ENCODE measurements at places on chromosomes 2 and 18.

DNA sequence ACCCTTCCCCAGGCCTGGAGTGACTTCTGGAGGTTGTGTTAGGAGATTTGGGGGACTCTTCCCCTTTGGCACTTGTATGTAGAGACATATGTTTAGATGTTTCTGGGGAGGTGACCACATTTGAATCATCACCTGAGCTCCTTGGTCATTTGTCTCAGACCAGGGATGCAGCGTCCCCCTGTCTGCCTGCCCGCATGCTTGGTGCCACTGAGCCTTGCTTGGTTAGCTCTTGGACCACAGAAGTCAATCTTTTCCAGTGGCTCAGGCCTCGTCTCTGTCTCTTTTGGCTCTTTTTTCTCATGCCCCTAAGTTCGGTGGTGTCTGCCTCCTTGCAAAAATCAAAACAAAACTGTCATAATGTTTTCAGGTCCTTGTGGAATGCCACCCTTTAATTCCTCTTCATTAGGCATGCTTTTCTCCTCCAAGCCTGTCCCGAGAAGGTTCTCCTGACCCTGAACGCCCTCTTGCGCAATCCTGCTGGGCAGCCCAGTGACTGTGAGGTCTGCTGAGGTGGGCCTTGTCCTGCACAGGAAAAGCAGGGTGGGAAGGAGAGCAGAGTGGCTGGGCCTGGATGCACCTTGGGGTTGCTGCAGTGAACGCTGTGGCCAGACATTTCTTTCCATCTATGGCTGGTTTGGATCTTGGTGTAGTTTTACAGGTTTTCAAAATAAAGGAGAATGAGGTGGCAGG is 24.9 kb downstream of the GLI2 start:
- no peak for DNase-seq

GRCh38 chr2:73730810-73731209 is 6.3 kb downstream of the TPRKB start:
- DNase-seq: no peak

DNA sequence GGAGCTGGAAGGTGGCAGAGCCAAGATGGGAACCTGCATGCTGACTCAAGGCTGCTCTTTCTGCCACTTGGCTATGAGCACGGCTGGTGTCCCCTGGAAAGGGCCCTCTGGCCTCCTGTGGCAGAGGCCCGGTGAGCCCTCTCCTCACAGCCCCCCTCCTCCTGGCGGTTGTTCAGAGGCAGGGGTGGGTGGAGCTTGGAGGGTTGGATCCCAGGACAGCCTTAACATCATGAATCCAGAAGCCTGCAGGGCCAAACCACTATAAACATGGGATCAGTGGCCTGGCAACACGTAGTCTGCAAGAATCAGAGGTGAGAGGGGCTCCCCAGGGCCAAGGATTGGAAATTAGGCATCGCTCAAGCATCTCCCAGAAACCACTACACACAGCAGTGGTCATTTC is 48.5 kb upstream of the LOXHD1 start:
- no peak for DNase-seq

DNA sequence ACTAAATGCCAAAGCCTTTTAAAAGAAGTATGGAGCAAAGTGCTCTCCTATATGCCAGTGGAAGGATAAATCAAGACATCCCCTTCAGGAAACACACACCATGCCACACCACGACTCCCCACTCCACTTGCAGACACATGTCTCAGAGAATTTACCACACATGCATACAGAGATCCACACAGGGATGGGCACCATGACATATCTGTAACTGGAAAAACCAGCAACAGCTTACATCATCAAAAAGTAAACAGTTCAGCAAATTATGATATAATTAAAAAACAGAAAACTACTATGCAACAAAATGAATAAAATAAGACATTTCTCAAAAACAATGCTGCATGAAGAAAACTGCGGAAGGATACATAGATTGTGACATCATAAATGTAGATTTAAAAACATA is 29.6 kb downstream of the RBMS1 start:
- no peak for DNase-seq

DNA sequence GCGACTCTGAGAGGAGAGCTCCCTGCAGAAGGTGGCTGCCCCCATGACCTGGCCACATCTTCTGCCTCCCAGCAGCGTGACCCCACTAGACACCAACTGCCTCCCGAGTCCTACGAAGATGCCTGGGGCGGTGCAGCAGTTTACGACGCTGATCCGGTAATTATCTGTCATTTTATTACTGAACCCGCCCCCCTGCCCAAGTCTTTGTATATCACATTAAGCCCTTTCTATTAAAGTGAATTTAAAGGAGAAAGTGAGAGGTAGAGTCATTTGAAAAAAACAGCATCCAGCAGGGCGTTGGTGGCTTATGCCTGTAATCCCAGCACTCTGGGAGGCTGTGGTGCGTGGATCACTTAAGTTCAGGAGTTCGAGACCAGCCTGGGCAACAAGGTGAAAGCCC is 33.4 kb downstream of the ABCG8 start:
- no peak for DNase-seq

- no peak for DNase-seq
Measured at GRCh38 chr2:216014986-216015385, 1.6 kb upstream of the MREG start.
